ENCODE measurements at places on chromosomes 7 and 10.

DNA sequence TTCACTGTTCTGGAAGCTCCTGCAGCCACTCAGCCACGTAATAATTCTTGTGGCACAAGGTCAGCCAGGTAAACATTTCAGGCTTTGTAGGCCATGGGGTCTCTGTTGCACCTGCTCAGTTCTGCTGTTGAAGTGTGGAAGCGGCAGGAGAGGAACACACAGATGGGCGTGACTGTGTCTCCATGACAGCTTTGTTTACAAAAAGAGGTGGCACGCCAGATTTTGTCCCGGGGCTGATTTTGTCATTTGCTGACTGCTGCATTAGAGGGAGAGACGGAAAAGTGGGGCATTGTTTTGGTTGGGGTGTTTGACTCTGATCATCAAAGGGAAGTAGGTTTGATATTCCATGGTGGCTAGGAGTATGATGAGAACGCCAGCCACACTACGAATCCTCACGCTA, 103.1 kb downstream of the PRKAG2 start:
- no peak for DNase-seq

DNA sequence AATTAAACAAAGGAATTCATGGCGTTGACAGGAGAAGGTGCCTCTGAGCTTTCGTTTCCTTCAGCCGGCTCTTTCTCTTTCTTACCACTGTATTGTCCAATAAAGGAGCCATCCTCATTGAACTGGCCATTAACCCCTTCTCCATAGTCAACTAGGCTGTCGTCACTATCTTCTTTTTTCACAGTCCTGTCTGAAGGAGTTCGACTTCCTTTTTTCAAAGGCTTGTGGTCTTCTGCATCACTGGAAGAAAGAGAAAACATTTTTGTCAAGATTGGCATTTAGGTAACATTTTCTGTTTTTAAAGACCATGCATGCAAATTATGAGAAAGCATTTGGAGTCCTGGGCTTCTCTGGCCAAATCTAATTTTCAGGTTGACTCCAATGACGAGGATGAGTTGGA, 19.7 kb upstream of the LAMB4 start:
- no peak for DNase-seq

- DNase-seq, result peak; percentile 2
These were observed 67.7 kb downstream of the TACR2 start for GRCh38 chr10:69348816-69349541.

GRCh38 chr7:21948364-21948763, 2.7 kb upstream of the CDCA7L start:
- no peak for DNase-seq

GRCh38 chr7:132440151-132440550, 136.1 kb downstream of the PLXNA4 start:
- no peak for DNase-seq

DNA sequence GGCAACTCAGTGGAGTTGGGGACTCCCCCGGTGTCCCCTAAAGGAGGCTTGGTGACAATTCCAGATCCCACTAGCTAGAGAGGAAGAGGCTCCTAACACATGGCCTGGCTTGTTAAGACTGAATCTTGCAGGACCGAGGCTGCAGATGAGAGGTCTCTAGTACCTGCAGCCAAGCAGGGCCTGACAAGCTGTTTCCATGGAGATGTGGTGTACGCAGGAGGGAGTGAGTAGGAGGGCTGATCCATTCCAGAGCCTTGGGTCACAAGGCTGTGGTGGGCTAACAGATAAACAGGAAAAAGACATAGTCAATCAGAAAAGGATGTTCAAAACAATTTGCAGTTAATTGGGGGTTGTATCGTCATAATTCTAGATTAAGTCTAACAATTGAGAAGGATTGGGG, 77.3 kb upstream of the MKLN1 start:
- no peak for DNase-seq

- no peak for DNase-seq
These were observed 13.8 kb upstream of the PPIF start for GRCh38 chr10:79333513-79333912.

DNA sequence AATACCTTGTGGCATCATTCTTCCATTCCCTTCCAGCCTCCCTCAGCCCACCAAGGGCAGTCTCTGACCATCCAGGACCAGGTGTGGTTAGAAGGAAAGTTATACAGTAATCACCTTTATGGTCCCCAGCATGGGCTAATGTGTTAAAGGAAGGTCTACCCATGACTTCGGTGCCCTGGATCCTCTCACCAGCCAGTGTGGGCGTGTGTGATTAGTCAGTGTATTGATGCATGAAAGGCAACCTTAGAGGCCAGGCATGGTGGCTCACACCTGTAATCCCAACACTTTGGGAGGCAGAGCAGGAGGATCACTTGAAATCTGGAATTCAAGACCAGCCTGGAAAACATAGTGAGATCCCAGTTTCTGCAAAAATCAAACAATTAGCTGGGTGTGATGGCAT, 88.9 kb downstream of the APBB1IP start:
- no peak for DNase-seq

DNA sequence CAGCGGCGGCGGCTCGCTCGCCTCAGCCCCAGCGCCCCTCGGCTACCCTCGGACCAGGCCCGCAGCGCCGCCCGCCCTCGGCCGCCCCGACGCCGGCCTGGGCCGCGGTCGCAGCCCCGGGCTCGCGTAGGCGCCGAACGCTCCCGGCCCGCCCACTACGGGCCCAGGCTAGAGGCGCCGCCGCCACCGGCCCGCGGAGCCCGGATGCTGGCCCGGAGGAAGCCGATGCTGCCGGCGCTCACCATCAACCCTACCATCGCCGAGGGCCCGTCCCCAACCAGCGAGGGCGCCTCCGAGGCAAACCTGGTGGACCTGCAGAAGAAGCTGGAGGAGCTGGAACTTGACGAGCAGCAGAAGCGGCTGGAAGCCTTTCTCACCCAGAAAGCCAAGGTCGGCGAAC, 18.2 kb upstream of the TSPAN33 start:
- DNase-seq, result no peak

GRCh38 chr7:158488181-158488971, 99.2 kb downstream of the PTPRN2 start:
- no peak for DNase-seq

GRCh38 chr7:45992826-45993225, 71.8 kb upstream of the IGFBP3 start:
- no peak for DNase-seq

- DNase-seq, result no peak
These were observed 105.4 kb upstream of the RHOBTB1 start for GRCh38 chr10:61049386-61049785.

GRCh38 chr7:74032624-74033371, 4.8 kb downstream of the ELN start:
- DNase-seq, result no peak

All from NCI-H1436 (cell line).